ENCODE measurements at places on chromosomes 6 and 20.

- no peak for DNase-seq
These were observed 543.8 kb upstream of the JAG1 start for GRCh38 chr20:11217326-11218172.

DNA sequence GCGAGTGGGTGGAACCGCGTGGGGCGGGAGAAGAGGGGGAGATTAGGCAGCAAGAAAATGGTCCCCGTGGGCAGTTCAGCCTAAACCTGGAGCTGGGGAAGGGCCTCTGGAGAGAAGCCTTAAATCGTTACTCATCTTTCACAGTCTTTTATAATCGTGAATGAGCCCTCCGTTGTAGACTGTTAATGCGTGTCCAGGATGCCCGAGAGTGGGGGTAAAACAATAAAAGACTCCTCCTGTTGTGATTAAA lies 11.0 kb upstream of the ELOVL5 start:
- DNase-seq, result no peak

GRCh38 chr20:33868595-33868994 lies 57.4 kb downstream of the CHMP4B start:
- DNase-seq, result no peak

- DNase-seq, result no peak
These were observed 127.4 kb downstream of the BCAS1 start for GRCh38 chr20:53942973-53943372.

- no peak for DNase-seq
These were observed 14.7 kb downstream of the SIGLEC1 start for GRCh38 chr20:3697588-3698305.

GRCh38 chr20:46328200-46328882 lies 20.0 kb upstream of the CDH22 start:
- DNase-seq, result no peak

DNA sequence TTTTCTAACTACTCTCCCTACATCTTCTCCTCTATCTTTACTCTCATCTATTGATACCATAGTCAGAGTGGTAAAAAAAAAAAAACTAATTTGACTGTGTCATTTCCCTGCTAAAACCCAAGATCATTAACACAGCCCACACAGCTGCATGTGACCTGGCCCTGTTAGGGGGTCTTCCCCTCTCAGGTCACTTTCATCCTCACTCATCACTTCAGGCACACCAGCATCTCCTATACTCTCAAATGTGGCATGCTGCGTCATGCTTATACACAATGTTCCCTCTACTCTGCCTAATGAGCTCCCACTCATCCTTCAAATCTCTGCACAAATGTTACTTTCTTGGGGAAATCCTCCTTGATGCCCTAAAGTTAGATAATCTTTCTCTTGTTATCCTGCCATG lies 86.8 kb downstream of the CDK19 start:
- DNase-seq, result no peak

DNA sequence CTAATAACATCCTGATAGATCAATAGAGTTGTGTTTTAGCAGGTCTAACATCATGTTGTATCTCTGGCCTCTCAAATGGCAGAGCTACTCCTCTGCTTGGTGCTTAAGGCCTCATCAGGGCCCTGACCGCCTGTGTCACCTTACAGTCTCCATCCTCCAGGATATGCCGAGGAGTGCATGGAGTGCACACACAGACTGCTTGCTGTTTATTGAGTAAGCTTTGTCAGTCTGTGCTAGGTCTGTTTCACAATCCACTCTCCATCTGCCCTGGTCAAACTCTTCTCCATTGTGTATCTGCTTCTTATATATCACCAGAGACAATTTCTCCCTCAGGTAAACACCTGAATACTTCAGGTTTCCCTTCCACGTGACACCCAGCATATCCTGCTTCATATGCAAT lies 136.1 kb downstream of the SLC24A3 start:
- DNase-seq, result no peak

GRCh38 chr6:91886183-91886795 lies 1299.4 kb upstream of the MAP3K7 start:
- DNase-seq, result no peak

- DNase-seq, result no peak
These were observed at the start of gene FOXS1 for GRCh38 chr20:31845300-31845863. Gene FOXS1 (minus strand): TSS chr20:31845604. CDS start chr20:31845542, 62 bp downstream.

DNA sequence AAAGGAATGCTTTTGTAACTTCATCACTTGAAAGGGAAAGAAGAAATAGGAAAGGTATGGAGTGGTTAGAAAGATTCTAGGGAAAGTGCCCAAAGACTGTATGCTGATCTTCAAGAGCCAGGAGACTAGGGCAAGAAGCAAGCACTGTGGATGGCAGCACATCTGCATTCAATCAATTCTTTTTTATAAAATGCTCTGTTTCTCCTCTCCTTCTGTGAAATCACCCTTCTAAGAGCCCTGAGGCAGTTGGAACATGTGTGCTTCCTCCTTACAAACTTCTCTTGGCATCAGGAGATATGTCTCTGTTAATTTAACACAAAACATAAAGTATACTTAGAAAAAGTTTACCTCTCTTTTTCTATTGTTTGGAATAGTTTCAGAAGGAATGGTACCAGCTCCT lies 1162.2 kb upstream of the GJE1 start:
- DNase-seq, result no peak

DNA sequence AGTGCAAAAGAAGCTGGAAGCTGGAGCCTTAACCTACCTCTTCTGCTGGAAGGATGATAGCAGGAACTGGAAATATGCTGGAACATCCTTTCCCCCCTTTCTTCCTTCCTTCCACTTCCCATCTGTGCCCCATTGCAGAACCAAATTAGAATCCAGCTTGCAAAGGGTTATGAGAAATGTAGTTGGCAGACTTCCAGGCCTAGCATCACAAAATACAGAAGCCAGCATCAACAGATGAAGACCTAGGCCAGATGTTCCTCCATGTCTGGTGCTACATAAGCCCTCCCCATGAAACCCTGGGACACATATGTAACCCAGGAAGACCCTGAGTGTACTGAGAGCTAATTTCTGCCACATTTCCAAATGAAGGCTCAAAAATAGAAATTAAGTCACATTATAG lies 40.0 kb upstream of the TFAP2B start:
- no peak for DNase-seq

DNA sequence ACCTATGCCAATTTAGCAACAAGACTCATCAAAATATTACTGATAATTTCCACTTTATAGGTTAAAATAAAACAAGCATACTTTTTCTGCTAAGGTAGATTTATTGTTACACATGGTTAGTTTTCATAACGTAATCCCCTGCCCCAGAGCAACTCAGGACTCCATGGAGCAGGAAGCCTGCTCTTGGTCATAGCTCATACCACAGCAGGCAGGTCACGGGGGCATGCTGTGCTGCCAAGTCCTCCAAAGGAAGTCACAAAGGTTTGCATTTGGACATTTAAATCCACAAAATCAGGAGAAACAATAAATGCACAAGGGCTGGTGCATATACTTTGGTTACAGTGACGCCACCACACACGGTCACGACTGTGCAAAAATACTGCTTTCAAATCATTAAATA lies 12.5 kb downstream of the GZF1 start:
- DNase-seq, result no peak

- no peak for DNase-seq
These were observed 261.0 kb upstream of the RIN2 start for GRCh38 chr20:19497064-19497463.

DNA sequence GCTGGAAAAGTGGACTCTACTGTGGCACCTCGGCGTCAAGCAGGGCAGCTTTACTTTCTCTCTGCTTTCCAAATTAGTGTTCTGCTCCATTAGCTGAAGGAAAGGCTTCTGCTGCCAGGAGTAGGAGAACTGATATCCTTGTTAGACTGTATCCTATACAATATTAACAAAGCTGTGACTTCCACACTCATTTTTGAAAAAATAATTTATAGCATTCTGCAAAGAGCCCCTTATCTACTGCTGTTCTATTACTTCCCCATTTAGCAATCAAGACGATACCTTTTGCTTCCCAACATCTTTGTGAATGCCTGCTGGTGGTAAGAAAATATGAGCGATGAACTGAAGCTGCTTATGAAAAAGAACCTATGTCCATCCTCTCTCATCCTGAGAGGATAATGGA lies 151.1 kb downstream of the UBE3D start:
- no peak for DNase-seq

DNA sequence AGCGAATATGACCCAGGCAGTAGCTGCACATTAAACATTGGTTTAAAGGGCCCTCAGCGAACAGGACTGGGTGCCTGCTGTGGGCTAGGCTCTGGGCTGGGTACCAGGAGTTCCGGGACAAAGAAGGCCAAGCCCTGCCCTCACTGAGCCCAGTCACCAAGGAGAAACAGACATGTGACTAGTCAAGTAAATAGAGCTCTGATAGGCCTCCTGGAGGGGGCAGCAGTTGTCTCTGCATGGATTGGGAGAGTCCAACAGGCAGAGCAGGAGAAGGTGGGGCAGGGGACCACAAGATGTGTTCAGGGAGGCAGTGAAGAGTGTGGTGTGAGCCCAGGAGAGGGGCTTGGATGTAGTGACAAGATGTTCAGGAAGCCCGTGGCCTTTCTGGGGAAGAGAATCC lies 3.1 kb downstream of the HM13 start:
- no peak for DNase-seq

DNA sequence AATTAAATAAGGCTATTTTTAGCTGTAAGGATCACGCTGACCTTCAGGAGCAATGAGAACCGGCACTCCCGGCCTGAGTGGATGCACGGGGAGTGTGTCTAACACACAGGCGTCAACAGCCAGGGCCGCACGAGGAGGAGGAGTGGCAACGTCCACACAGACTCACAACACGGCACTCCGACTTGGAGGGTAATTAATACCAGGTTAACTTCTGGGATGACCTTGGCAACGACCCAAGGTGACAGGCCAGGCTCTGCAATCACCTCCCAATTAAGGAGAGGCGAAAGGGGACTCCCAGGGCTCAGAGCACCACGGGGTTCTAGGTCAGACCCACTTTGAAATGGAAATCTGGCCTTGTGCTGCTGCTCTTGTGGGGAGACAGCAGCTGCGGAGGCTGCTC lies 84.0 kb downstream of the RAMACL start:
- DNase-seq, result no peak

GRCh38 chr6:54243699-54244098 lies 64.5 kb upstream of the TINAG start:
- DNase-seq, result no peak

DNA sequence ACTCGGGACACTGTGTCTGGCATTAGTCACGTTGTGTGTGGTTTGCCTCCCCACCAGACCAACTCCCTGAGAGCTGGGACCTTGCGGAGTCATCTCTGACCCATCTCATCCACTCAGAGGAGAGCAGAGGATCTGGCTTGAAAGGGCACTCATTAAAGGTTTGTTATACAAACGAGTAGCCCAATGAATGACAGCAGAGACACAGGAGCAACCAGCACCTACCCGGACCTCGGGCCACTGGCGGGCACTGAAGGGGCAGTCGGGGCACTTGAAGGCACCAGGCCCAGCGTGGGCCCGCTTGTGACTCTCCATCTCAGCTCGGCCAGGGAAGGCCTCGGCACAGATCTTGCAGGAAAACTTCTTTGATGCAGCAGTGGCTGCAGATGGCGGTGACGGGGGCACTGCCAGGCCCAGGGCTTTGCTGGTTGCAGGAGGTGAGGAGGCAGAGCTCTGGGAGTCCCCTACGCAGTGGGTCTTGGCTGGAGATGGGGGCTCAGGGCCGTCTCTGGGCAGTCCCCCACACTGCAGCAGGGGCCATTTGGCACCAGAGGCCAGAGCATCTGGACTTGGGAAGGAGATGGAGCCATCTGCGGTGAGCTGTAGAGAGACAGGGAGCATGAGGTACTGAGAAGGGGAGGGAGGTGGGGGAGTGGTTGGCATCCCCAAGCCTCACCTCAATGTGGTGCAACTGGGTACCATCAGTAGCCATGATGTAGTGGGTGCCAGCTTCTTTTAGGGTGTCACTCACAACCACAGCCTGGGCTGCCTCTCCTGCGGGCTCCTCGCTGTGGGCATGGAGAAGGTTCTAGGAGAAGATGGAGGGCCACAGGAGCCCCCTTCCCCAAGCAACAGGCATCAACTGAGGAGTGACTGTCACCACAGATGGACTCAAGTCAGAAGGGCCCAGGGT lies 17.7 kb downstream of the PCIF1 start:
- DNase-seq, result no peak

DNA sequence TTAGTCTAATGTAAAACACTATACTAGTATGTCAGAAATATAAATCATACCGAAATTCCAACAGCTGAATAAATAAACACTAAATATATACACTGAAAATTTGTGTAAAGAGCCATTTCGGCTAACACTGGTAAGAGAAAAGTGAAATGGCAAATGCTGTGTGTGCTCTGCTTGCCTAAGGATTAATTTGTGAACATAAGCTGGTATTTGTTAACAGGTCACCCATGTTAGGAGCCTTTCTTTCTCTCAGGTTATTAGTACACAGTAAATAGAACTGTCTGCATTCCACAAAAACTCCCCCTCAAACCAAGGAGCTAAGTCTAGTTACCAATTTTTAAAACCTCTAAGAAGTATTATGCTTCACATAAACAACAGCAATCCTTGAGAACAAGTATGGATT lies 27.0 kb downstream of the ELOVL5 start:
- DNase-seq, result no peak

DNA sequence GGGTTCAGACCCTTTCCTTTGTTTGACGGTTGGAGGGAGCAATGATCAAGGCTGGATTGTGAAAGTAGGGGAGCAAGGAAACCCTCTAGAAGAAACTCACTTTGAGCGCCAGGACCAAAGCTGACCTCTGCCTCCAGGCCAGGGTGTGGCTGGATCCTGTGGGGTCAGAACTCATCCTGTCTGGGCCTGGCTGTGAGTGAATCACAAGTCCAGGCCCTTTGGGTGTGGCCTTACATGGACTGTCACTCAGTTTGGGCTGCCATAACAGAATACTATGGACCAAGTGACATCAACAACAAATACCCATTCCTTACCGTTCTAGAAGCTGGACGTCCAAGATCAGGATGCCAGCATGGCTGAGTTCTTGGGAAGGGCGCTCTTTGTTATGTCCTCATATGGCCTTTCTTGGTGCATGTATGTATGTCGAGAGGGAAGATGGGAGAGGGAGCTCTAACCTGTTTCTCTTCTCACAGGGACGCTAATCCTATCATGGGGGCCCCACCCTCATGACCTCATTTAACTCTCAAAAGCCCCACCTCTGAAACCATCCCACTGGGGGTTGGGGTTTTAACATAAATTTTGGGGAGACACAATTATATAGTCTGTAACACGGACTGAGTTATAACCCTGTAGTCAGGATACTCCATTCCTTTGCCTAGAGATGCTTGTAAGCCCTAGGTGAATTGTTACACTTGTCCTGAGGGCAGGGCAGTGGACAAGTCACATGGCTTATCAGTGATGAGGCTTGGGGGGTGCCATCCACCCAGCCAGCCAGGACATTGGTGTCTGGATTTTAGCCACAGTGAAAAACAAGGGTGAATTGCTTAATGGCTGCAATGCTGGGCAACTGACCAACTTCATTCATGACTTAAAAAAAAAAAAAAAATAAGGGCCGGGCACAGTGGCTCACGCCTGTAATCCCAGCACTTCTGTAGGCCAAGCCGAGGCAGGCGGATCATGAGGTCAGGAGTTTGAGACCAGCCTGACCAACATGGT lies 80.0 kb downstream of the TRMT11 start:
- no peak for DNase-seq

GRCh38 chr6:125612345-125612846 lies 137.0 kb upstream of the HEY2 start:
- no peak for DNase-seq

All from NCI-H1105 (cell line).